Central memory CD8-positive, alpha-beta T cell (primary cell): ENCODE measurements at places on chromosomes 16 and 17.

GRCh38 chr16:50229149-50229726, 37.1 kb upstream of the ADCY7 start:
- DNase-seq = no peak

- no peak for DNase-seq
Observed at GRCh38 chr17:32161506-32162365, 19.4 kb downstream of the RHOT1 start.

GRCh38 chr16:81940781-81941560, 70.3 kb downstream of the SDR42E1 start:
- DNase-seq = no peak

DNA sequence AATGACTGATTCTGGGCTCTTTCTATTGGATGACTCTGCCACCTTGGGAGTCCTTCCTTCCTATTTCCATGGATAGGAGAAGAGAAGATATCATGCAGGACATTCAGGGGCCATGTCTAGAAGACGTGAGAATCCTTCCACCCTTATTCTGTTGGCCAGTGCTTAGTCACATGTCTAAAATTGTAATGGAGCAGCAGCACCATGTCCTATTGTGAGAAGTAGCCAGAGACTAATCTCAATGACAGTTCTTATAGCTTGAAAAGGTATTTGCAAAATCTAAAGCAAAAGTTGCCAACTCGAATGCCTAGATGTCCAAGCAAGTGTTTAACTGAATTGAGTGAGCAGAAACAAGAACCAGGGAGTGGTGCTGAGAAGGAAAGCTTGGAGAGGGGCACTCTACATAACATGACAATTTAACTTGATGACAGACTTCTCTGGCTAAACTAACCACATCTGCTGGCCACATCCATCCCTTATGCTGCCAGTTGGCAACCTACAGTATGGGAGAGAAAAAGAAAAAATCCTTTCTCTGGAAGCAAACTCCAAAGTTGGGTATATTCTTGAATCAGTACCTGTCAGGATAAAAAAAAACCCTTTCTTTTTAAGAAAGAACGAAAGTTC, 225.7 kb downstream of the CDH13 start:
- DNase-seq = no peak

DNA sequence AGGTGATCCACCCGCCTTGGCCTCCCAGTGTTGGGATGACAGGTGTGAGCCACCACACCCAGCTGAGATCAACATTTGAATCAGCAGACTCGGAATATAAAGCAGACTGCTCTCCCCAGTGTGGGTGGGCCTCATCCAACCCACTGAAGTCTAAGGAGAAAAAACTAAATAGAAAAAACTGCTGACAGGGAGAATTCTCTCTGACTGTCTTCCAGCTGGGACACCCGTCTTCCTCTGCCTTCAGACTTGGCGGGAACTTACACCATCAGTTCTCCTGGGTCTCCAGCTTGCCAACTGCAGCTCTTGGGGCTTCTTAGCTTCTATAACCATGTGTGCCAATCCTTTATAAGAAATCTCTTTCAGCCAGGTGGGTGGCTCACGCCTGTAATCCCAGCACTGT, 90.7 kb downstream of the MRM3 start:
- DNase-seq = no peak

DNA sequence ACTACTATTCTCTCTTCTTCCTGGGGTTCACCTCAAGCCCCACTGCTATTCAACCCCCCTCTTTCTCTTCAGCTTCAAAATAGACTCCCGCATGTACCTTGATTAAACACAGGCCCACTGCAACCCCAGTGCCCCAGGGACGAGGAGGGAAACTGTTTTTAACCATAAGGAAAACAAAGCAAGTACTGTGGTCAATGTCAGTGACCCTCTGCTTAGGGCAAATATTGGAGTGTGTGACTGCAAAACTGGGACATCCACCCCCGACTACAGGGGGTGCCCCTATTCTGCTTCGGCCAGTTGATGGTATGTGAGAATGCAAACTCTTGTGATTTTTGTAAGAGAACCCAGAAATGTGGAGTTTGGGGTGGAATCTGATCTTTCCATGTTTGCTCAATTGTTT, 9.5 kb upstream of the PNPO start:
- no peak for DNase-seq
